ENCODE measurements at places on chromosomes 16 and 17.

GRCh38 chr17:64245218-64246145, 17.6 kb downstream of the TEX2 start:
- DNase-seq = no peak

DNA sequence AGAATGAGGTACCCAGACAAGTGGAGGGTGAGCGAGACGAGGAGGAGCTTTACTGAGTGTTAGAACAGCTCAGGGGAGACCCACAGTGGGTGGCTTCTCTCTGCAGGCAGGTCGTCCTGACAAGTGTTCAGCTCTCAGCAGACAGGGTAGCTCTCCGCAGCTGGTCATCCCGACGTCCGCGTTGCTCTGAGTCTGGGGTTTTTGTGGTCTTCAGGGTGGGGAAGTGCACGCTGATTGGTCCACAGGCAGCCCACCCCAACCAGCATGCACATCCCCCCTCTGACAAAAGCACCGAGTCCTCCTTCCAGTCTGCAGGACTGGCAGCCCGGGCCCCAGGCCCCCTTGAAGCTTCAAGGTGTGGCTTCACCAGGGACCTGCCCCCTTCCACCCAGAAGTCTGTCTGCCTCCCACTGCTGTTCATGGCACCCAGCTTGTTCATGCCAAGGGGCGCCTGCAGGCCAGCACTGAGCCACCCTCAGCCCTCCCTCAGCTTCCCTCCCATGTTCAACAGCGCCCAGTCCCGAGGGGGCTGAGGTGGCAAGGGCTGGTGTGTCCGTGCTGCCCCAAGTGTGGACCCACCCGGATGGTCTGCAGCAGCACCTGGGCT, 19.9 kb upstream of the WDR45B start:
- no peak for DNase-seq

GRCh38 chr16:75111514-75111940, 5.1 kb downstream of the LDHD start:
- DNase-seq = no peak

DNA sequence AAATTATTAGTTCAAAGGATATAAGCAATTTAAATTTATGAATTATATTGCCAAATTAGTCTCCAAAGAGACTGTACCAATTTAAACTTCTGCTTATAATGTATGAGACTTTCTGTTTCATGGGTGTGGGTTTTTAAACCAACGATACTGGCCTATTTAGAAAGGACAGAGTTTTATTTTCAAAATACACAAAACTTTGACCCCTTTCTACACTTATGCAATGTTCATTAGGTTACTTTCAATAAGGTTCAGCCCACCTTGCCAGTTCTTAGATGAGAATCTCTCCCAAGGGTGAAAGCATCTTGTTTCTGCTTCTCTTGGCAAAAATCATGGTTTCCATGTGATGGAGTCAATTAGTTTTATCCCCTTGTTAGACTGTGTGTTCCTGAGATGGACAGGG, 84.7 kb downstream of the MYO1D start:
- no peak for DNase-seq

- no peak for DNase-seq
These were observed 1.5 kb upstream of the SBK1 start for GRCh38 chr16:28290859-28291254.

DNA sequence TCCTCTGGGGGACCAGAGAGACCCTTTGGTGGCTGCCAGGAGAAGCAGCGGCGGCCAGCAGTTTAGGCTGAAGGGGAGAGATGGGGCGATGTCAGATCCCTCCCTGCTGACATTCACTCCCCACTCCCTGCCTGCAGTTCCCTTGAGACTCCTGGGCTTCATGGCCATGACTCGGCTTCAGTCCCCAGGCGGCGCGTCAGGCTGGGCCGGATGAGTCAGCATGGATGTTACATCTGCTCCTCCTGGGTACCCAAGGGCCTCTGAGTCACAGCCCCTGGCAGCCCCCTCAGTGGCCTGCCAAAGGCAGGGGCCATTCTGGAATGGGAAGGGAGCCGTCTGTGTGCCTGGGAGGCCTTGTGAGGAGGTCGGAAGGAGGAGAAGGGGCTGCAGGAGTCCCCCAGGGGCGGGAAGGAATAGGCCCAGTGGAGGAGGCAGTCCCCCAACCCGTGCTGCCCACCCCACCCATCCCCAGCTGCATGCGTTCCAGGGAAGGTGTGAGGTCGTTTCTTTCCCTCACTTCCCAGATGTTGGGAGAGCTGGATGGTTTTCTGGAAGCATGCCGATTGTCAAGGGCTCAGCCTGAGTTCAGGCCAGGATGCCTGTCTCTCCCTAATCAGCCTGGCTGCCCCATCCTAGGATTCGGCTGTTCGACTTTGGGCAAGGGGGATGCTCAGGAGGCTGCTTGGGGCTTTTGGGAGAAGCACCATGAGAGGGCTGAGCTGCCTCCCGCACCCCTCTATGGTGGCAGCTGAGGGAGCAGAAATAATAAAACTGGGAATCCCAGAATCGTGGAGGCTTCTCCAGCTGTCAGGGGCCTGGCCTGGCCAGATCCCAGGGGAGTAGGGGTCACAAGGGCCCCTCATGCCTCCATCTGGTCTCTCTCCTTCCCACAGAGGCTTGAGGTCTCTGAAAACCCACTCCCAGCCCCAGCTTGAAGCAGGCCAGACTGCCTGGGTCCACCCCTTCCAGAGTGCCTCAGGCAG, 9.7 kb downstream of the RHBDL3 start:
- DNase-seq = no peak

GRCh38 chr17:19242926-19243325, 5.8 kb downstream of the EPN2 start:
- no peak for DNase-seq

GRCh38 chr16:27272076-27272475, 3.5 kb upstream of the NSMCE1 start:
- DNase-seq = no peak

DNA sequence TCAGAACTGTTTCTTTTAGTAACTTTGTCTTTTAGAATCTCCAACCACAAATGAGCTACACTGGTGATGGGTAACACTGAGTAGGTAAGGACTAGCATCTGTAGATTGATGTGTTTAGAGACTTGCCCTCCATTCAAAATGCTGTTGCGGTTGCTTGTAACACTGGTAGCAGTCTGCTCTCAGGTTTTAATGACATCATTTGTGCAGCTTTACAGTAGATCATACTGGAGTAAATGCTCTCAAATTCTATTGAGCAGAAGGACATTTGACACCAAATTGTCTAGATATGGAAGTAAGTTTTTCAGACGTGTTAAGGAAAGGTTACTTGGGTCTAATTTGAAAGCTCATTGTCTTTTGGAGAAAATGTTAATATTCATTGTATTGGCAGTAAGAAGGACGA, 98.8 kb downstream of the NLK start:
- DNase-seq = no peak

DNA sequence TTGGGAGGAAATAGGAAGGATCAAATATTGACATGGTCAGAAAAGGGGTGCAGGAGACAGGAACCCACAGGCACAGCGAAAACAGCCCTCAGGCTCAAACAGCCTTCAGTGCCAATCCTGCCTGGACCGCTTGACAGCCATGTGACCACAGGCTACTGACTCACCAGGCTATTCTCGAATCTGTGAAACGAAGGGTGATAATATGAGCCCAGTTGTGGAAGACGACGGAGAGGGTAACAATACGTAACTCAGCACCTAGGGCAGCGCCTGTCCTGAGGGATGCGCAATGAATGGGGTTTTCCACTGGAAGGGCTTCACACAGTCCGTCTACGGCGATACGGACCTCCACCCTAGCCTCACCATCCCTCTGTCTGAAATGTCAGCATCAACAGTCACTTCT, 117.3 kb upstream of the RCVRN start:
- no peak for DNase-seq

- peak; percentile 49 for DNase-seq
These were observed 10.6 kb upstream of the MEFV start for GRCh38 chr16:3266873-3267537.

- DNase-seq = no peak
These were observed 21.3 kb upstream of the EMP2 start for GRCh38 chr16:10601444-10602408.

- DNase-seq = no peak
These were observed 180.1 kb downstream of the PRKCB start for GRCh38 chr16:24015923-24016322.

- no peak for DNase-seq
These were observed 35.7 kb upstream of the GSG1L start for GRCh38 chr16:28098959-28099945.

All from CD8-positive, alpha-beta T cell (primary cell).